ENCODE measurements at places on chromosomes 2 and 18. TPM values are rescaled to one million over a fixed set of nuclear protein-coding genes. Genes with fewer than 3 reads are reported as not detected.

The UCN gene
- total RNA-seq = 18.8 TPM

The DNAH7 gene
- 14.9 TPM for total RNA-seq

The BOLL gene
- 65.0 TPM for total RNA-seq

The TMEM200C gene
- 3.3 TPM for total RNA-seq

The MLPH gene
- 7.4 TPM for total RNA-seq

The CIB4 gene
- 8.7 TPM for total RNA-seq

The DGKD gene
- 65.1 TPM for total RNA-seq

The COLEC12 gene
- 4.5 TPM for total RNA-seq

DNA sequence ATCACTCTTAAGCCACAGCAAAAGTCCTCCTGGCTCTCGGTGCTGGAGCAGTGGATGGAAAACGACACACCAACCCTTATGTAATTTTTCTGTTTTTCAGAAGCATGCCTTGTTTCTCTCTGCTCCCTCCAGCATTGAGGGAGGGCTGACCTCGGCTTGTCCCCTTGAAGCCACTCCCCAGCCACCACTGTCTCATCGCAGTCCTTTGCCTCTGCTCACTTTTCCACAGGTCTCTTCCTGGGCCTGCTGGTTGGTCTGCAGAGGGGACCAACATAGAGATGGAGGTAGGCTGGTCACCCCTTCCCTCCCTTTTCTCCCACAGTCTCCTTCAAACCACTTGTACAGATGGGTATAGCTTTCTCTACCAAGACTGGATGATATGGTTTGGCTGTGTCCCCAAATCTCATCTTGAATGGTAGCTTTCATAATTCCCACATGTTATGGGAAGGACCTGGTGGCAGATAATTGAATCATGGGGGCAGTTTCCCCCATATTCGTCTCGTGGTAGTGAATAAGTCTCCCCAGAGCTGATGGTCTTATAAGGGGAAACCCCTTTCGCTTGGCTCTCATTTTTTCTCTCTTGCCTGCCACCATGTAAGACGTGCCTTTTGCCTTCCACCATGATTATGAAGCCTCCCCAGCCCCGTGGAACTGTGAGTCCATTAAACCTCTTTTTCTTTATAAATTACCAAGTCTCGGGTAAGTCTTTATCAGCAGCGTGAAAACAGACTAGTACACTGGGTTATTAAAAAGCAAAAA, 14.3 kb upstream of the RIOK3 start:
- H3K4me1 ChIP-seq = peaks cover 4% of the 10 kb centered on the region
- no peak overlapping the region for H3K27ac ChIP-seq
- H3K4me3 ChIP-seq = peak overlapping the region; percentile 78
- H3K36me3 ChIP-seq = no peaks in the 10 kb centered on the region
- H3K27me3 ChIP-seq = no peaks in the 10 kb centered on the region

GRCh38 chr2:6011921-6012320, 319.7 kb downstream of the SOX11 start:
- H3K36me3 ChIP-seq = no peaks in the 10 kb centered on the region
- H3K27ac ChIP-seq = no peak overlapping the region
- no peak overlapping the region for H3K4me3 ChIP-seq
- DNase-seq = no peak

GRCh38 chr18:62399781-62400308, 74.7 kb downstream of the TNFRSF11A start:
- H3K36me3 ChIP-seq = no peaks in the 10 kb centered on the region
- no peaks in the 10 kb centered on the region for H3K4me1 ChIP-seq
- H3K27ac ChIP-seq = no peak overlapping the region
- H3K4me3 ChIP-seq = no peak overlapping the region
- no peak for DNase-seq
- H3K27me3 ChIP-seq = no peaks in the 10 kb centered on the region

- no peaks in the 10 kb centered on the region for H3K27me3 ChIP-seq
- no peak overlapping the region for H3K27ac ChIP-seq
- DNase-seq = peak; percentile 87
- H3K4me3 ChIP-seq = no peak overlapping the region
- H3K36me3 ChIP-seq = no peaks in the 10 kb centered on the region
These were observed 889.1 kb upstream of the GCFC2 start for GRCh38 chr2:76599732-76600368.

- no peak for DNase-seq
- H3K36me3 ChIP-seq = no peaks in the 10 kb centered on the region
- no peak overlapping the region for H3K4me3 ChIP-seq
- no peaks in the 10 kb centered on the region for H3K4me1 ChIP-seq
- H3K27ac ChIP-seq = no peak overlapping the region
These were observed 38.7 kb upstream of the PTPN4 start for GRCh38 chr2:119721043-119721442.

- peak overlapping the region; percentile 34 for H3K27ac ChIP-seq
- H3K27me3 ChIP-seq = no peaks in the 10 kb centered on the region
- DNase-seq = peak; percentile 16
- H3K36me3 ChIP-seq = no peaks in the 10 kb centered on the region
- H3K4me1 ChIP-seq = no peaks in the 10 kb centered on the region
These were observed 238.6 kb upstream of the SLC8A1 start for GRCh38 chr2:40690525-40690924.

DNA sequence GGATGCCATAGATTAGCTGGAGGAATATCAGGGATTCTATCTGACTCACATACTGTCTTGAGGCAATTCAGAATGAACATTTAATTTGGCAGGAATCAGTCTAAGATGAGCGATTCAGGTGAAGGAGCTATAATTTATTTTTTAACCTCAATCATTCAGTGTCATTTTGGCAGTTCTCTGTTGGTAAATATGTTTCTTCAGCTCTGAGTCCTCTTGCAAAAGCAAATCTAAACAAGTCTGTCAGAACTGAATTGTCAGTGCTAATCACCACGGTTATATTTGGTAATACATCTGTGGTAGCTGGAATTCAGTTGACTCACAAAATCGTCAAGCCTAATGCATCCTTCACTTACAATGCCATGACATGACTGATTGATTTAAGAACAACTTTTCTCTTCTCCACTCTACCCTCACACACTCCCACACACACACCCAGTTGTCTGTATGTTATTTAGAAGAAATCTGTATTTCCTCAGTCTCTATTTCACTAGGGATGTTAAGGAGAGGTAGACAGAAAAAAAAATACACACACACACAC, 516.6 kb upstream of the NXPH2 start:
- no peaks in the 10 kb centered on the region for H3K36me3 ChIP-seq
- no peak overlapping the region for H3K4me3 ChIP-seq
- no peaks in the 10 kb centered on the region for H3K4me1 ChIP-seq

DNA sequence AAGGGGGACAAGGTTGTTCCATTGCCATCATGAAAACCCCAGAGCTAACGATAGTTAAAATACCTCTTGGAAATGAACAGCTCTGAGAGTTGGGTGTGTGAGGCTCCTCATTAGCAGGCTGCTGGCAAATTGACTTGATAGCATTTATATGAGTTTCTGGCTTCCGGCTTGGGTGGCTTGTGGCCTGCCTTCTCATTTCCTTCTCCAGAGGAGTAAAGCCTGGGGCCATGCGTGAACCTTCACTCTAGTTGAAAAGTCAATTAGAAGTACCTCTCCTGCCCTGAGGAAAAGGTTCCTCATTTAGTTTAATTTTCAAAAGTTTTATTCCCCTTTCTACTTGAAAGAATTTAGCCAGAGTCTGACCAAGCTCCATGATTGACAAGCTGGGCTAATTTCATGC, 67.1 kb downstream of the MGAT5 start:
- no peaks in the 10 kb centered on the region for H3K36me3 ChIP-seq
- H3K4me1 ChIP-seq = no peaks in the 10 kb centered on the region
- no peak overlapping the region for H3K4me3 ChIP-seq
- no peaks in the 10 kb centered on the region for H3K27me3 ChIP-seq

DNA sequence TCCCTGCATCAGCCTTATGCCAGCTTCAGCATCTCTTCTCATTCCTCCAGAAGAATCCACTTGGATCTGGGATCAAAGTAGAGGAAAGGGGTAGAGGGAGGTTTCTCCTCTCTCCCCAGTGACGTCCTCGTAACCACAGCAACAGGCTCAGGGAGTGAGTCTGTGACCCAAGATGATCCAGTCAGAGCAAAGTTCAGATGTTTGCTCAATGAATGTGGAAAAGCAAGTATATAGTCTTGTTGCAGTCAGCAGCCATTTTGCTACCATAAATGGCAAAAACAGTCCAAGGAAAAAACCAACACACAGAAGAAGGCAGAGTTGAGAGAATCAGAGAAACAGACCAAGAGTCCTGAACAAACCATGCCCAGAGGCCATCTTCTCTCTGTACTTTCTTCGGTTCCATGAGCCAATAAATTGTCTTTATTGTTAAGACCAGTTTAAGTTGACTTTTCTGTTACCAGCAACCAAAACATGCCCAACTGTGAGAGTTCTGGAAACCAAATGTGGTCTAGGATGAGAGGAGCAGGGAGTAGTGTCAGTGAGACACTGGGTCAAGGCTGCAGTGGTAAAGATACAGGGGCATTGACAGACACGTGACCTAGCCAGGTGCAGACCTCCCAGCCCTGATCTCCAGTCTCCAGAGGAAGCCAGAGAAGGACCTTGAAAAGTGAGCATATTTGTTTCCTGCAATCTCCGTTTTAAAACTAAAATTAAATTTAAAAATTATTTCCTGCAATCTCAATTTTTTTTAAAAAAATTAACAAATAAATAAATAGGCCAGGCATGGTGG, 3.2 kb upstream of the CXCR1 start:
- H3K4me3 ChIP-seq = no peak overlapping the region
- no peaks in the 10 kb centered on the region for H3K36me3 ChIP-seq
- H3K27ac ChIP-seq = no peak overlapping the region
- no peak for DNase-seq

- H3K36me3 ChIP-seq = no peaks in the 10 kb centered on the region
- no peaks in the 10 kb centered on the region for H3K4me1 ChIP-seq
- H3K27me3 ChIP-seq = no peaks in the 10 kb centered on the region
- no peak overlapping the region for H3K27ac ChIP-seq
- DNase-seq = no peak
These were observed 316.0 kb downstream of the SOX11 start for GRCh38 chr2:6008186-6008585.

DNA sequence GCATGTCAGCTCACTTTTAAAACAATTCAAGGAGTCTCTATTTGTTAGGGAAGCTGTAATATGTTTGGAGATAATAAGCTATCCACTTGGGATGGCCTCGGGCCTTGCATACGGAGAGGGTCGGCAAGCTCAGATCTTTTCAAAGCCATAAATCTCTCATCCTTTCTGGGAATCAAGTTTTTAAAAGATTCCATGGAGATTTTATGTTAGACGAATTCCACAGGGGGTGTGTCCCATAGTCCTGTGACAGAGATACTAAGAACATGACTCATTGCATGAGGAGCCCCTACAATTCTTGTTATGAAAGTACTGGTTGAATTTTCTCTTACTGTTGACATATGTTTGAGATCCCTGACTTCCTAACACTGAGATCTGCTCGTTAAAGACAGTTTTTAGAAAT, 108.7 kb downstream of the FEZ2 start:
- peaks cover 20% of the 10 kb centered on the region for H3K4me1 ChIP-seq
- H3K27ac ChIP-seq = no peak overlapping the region
- no peaks in the 10 kb centered on the region for H3K27me3 ChIP-seq
- no peak overlapping the region for H3K4me3 ChIP-seq

- no peak overlapping the region for H3K27ac ChIP-seq
- no peak overlapping the region for H3K4me3 ChIP-seq
- H3K4me1 ChIP-seq = no peaks in the 10 kb centered on the region
- no peaks in the 10 kb centered on the region for H3K27me3 ChIP-seq
- H3K36me3 ChIP-seq = no peaks in the 10 kb centered on the region
- no peak for DNase-seq
These were observed 161.8 kb downstream of the DLGAP1 start for GRCh38 chr18:4293337-4293736.

All from testis (tissue), 5 donors.